Lower lobe of right lung (tissue), 2 donors: ENCODE measurements at places on chromosomes 16 and 17. TPM values are rescaled to one million over a fixed set of nuclear protein-coding genes. Genes with fewer than 3 reads are reported as not detected.
A peak's percentile ranks its signal among the peaks of the same experiment; 100 is the strongest.

- no peak for DNase-seq
Measured at GRCh38 chr16:79104567-79104966, 496.0 kb downstream of the MAF start.

The KRT33B gene
- total RNA-seq = not detected

DNA sequence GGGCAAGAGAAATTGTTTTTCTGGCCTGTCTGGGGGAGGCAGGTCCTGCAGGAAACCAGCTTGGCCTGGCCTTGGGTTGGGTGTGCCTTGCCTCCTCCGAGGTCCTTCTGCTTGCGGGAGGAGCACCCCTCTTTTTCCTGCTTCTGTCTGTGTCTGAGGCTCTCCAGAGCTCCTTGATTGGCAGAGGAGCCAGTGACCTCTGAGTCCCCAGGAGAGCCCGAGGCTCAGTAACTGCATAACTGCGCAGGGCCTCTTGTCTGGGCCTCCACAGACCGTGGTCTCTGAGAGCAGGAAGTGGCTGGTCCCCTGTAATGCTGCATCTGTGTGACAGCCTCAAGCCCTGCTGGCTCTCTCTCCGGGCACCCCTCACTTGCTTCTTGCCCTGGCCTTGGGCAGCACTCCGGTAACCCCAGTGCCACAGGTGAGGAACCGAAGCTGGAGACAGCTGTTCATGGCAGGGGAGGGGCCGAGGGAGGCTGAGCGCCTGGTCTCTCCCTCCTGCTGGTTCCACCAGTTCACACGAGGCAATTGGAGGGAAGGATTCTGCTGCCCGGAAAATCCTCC is 1.6 kb downstream of the CAPN15 start:
- DNase-seq = no peak

The DBF4B gene
- total RNA-seq = 6.8 TPM

GRCh38 chr16:19717314-19717713 is 713 bp downstream of the KNOP1 start:
- no peak for DNase-seq

The ADAMTS18 gene
- 0.09 TPM for total RNA-seq

GRCh38 chr16:54277845-54278703 is 8.5 kb downstream of the IRX3 start:
- peak; percentile 75 for DNase-seq

DNA sequence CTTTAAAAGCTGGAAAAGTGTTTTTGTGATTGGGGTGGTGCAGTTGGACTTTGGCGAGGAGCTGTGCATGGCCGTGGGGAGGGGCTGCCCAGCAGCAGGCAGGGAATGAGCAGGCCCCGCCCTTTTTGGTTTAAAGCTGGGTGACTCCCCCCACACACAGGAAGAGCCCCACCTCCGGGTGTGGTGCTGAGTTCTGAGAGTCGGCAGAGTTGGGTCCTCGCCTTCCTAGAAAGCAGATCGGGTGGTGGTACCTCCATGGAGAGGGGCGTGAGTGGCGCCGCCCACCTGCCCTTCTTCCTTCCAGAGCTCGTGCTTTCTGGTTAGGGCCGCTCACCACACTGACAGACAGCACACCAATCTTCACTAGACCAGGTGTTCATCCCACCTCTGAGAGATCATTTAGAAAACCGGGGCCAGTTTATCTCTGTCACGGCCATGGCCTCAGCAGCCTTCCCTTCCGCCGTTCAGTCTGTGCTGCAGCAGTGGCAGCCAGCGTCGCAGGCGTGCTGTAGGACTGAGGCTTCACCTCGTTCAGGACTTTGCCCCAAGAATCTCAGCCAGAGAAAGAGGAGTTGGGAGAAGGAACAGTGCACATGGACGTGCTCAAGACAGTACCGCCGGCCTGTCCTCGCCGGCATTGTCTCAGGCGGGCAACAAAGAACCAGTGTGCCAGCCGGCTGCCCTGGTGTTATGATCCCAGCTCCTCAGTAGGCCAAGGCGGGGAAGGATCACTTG is 144.0 kb upstream of the CHMP6 start:
- DNase-seq = no peak
